ENCODE measurements at places on chromosomes 11 and 22.

DNA sequence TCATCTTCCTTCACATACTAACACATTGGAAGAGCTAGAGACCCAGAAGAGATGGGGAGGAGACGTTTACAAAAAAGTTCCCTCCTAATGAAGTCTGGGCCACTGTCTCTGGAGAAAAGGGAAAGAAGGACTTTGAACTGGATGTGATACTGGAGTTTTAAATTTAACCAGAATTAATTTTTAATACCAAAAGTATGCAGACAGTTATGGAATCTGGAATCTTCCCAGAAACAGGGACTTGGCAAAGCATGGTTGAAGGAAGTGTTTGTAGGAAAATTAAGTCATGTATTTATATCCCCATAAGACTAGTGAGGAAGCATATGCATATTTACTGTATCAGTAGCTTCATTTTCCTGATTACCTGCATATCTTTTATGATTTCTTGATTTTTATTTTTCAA is 215.5 kb downstream of the TTC28 start:
- no peak for DNase-seq

DNA sequence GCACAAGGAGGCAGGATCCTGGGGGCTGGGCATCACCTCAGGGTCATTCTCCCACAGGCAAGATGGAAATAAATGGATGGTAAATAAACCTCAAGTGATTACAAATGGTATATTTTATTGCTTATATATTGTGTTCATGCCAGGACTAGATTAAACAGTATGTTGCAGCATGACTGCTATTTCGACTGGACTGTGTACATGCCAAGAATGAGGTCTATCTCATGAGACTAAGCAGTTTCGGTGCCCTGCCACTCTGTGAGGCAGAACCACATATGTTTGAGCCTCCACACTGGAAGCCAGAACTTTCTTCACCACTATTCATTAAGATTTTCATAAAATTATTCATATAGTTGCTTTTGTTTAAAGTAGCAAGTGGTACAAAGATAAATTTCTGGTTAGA is 140.2 kb downstream of the DDX10 start:
- DNase-seq, result no peak

- no peak for DNase-seq
These were observed 48.0 kb downstream of the FAT3 start for GRCh38 chr11:92272651-92273050.

- DNase-seq, result peak; percentile 19
These were observed 52.5 kb upstream of the CLDN5 start for GRCh38 chr22:19576460-19577421.

GRCh38 chr11:121455115-121455514 is 2.3 kb upstream of the SORL1-AS1 start:
- no peak for DNase-seq

GRCh38 chr22:23693979-23694680 is 3.3 kb downstream of the RGL4 start:
- DNase-seq, result no peak

Data from stimulated activated CD8-positive, alpha-beta memory T cell treated with anti-CD3 and anti-CD28 coated beads, Interleukin-15, amount 100 ng/mL, for 1 hour (primary cell).